Naive thymus-derived CD8-positive, alpha-beta T cell (primary cell): ENCODE measurements at places on chromosomes 1 and 21.

- no peak for DNase-seq
Measured at GRCh38 chr1:20031161-20031560, 38.8 kb upstream of the PLA2G5 start.

GRCh38 chr1:32783851-32784250, 33.3 kb downstream of the YARS1 start:
- DNase-seq: no peak

DNA sequence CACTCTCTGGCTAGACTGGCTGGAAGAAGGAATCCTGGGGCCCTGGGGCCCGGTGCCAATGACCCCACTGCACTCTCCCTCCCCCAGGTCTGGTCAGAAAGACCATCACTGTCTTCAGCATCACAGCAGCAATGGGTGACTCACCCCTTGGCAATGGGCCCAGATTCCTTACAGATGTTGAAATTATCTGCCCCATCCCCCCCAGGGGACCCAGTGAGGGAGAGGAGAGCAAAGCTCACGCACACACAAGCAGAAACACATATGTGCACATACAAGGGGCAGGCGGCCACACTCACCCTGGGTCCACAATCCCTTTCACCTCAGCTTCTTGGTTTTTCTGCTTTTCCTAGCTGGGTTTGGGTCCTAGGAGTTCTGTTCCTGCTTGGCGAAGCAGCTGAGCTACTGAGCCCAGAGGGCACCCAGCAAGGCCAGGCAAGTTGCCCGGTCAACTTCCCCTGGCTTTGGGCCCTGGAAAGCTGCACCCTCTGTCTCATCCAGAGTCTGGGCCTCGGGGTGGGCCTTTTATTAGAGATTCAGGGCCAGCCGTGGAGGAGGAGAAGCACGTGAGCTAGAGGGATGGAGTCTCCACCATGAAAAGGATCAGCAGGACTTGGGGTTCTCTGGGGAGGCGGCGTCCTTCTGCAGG, 2.6 kb downstream of the COL16A1 start:
- no peak for DNase-seq

DNA sequence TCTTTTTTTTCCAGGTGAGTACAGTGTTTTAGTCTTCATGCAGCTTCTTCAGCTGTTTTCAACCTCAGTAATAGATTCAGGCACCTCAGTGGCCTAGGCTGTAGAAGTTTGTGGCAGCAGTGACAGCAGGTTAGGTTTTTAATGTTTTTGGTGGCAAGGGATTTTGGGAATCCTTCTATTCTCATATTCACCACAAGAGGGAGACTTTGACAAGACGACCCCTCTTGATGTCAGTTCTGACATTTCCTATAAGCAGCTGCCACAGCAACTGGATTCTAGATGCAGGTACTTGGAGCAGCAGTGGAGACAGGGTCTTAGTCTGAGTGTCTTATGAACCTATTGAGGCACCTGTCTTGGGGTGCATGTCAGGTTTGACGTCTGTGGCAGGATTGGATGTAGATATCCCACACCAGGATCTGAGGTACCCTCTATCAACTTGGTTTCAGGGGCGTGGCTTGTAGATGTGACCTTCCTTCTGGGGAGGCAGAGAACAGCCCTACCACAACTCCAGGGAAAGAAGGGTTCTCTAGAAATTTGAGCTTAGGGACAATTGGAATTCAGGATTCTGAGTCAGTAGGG, 1104.2 kb upstream of the TMPRSS15 start:
- no peak for DNase-seq

GRCh38 chr1:167711797-167712196, 10.0 kb upstream of the MPZL1 start:
- no peak for DNase-seq

DNA sequence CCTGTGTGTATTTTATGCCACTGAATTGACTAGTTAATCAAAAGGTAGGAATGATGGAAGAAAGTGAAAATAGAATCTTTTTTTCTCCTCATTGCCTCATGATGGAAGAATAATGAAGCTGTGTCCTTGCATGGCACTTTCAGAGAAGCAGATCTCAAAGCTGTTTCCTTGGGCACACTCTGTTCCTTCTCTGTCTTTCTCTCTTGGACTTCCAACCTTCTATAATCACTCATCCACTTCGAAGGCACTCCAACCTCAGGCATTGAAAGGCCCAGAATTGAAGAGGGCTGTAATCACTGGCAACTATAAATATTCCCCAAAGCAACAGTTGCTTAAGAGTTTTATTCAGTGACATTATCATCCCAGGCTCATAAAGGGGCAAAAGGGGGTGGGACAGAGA, 31.1 kb upstream of the DNASE2B start:
- no peak for DNase-seq

- DNase-seq: no peak
Measured at GRCh38 chr1:107362468-107363140, 221.8 kb downstream of the NTNG1 start.

- peak; percentile 59 for DNase-seq
Measured at GRCh38 chr1:19240673-19241538, 10.4 kb downstream of the EMC1 start.

- no peak for DNase-seq
Measured at GRCh38 chr1:219160967-219161366, 12.7 kb upstream of the LYPLAL1 start.

GRCh38 chr1:6399294-6399693, 5.7 kb upstream of the ACOT7 start:
- no peak for DNase-seq

GRCh38 chr1:207333009-207333600, 11.6 kb downstream of the CD55 start:
- no peak for DNase-seq

DNA sequence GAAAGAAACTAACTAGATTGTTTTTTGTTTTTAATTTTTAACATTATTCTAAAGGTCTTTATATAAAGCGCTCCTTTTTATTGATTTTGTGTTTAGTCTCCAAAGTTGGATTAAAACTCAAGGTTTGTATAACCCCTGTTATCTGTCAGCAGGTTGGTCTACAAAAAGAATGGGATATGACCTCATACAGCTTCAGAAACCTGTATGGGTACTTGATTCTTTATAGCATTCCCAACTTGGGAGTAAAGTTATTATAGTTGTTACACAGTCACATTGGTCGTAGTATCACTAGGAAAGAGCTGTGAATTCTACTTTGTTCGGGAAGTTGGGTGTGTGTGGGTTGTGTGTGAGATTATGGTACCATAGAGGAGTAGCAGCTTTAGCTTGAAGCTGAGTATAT, 52.4 kb downstream of the ZMYM4 start:
- DNase-seq: no peak

- no peak for DNase-seq
Measured at GRCh38 chr1:147338571-147338970, 96.1 kb downstream of the CHD1L start.

- peak; percentile 59 for DNase-seq
Measured at GRCh38 chr1:228341814-228342626, 64.6 kb downstream of the TRIM11 start.

GRCh38 chr1:211577819-211578639, 932 bp downstream of the SLC30A1 start:
- peak; percentile 64 for DNase-seq

DNA sequence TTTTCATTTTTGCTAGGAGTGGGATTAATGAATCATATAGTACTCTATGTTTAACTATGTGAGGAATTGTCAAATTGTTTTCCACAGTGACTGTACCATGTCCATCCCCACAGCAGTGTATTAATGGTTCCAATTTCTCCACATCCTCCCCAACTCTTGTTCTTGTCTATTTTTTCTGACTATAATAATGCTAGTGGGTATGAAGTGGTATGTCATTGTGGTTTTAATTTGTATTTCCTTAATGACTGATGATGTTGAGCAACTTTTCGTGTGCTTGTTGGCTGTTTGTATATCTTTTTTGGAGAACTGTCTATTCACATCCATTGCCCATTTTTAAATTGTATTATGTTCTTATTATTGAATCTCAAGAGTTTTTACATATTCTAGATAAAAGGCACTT, 10.0 kb upstream of the KPRP start:
- no peak for DNase-seq

DNA sequence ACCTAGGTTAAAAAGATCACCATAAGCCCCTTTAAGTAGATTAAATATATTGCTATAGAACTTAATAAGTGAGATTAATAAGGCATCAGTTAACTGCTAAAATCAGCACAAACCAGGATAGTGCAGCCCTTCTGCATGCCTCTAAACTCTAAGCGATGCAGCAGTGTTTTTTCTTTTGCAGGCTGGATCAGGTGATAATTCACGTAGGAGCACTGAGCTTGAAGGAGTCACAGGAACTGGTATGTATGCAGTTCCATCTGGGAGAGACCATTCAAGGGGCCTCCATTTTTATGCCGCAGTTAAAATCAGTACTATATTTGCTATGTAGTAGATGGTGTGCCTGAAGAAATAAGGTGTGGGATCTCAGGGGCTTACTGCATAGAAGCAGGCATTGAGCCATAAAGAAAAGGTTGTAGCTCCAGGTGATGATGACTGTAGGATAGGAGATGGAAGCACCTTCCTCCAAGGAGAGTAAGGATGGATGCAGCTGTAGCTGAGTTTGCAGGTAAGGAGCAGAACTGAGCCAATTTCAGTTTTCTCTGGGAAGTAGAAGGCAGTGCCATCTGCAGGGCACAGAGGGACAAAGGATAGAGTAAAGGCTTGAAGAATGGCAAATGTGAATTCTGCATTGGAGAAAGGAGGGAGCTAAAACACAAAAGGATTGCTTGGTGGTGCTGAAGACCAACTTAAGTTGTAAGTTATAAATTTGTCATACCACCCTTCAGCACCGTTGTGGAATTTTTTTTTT, 22.6 kb downstream of the NPL start:
- no peak for DNase-seq

GRCh38 chr1:11488966-11489625, 10.1 kb downstream of the DISP3 start:
- DNase-seq: no peak

- DNase-seq: no peak
Measured at GRCh38 chr1:206690516-206690915, 5.8 kb downstream of the MAPKAPK2 start.

- DNase-seq: no peak
Measured at GRCh38 chr1:169586067-169586394, 250 bp downstream of the F5 start.

DNA sequence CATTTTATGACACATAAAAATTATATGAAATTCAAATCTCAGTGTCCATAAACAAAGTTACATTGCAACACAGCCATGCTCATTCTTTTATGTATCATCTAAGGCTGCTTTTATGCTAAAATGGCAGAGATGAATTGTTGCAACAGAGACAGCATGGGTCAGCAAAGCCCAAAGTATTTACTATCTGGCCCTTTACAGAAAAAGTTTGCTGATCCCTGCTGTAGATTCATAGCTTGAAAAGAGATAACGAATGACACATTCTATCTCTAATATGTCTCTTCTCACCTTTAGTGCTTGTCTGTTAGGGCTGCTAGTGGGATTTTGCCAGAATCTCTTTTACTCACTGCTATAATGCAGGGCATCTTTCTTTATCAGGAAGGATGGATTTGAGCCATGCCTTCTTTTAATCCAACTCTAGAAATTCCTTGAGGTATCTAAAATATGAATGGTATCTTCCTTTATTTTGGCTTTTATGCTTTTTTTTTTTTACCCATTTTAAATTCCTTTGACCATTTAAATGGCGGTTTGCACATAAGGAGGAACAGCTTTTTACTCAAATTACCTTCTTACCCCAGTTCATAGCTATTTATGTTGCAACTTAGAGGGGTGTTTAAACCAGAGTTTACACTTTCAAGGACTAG, 598.2 kb downstream of the PLPP3 start:
- DNase-seq: no peak

- no peak for DNase-seq
Measured at GRCh38 chr1:78006521-78006920, 1.8 kb downstream of the DNAJB4 start.

DNA sequence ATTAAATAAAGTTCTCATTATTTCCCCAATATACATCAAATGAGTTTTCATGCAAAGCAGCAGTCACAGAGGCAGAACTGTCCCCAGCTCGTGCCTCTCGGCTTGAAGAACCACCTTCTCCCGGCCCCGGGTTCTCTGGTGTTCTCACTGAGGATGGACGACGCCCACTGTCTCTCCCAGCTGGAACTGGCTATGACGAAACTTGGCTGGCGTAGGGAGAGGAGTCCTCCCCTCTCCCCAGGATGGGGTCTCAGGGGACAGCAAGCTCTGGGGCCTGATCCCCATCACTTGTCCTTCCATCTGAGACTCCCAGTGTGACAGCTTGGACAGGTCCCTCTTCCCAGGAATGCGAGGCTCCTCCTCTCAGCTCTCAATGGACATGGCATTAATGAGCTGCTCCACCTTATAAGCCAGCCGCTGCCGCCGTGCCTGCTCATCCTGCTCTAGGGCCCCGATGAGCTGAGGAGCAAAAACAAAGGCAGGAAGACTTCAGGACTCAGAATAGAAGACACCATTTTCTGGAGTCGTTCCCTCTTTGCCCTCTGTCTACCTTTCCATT, 116.0 kb upstream of the CD34 start:
- DNase-seq: no peak

DNA sequence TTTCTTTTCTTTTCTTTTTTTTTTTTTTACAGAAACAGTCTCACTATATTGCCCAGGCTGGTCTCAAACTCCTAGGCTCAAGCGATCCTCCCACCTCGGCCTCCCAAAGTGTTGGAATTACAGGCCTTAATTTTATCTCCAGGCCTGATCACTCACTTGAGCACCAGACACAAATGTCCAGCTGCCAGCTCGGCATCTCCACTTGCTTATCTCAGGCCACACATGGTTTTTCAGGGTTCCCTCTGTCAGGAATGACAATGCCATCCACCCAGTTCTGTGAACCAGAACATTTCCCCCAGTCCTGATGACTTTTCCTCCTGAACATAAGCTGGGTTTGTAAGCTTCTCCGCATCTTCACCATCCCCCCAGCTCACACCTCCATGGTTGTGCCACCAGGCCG, 44.6 kb upstream of the ZNF281 start:
- no peak for DNase-seq

DNA sequence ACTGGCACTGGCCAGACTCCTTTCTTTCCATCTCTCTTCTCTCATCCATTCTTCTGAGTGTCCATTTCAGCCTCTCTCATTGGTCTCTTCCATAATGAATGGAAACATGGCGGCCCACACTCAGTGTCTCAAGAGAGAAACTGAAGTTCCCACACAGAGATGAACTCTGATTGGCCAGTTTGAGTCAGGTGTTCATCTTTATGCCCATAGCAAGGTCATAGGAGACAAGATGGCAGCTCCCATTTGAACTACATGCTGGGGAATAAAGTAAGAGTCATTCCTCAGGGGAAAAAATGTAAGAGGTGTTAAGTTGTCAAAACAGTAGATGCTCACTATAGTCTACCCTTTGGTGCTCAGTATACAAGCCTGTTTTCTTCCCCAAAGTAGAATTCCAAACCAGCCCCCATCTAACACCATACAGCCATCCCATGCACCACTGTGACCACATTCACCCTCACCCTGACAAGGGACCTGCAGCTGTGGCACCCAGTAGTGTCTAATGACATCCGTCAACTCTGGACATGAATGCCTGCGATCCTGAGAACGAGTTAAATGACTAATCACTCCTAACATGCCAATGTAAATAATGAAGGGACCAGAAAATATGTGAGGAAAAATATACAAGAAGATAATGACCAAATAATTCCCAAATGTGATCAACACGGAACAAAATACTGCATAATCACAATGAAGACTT, 12.4 kb downstream of the CDA start:
- DNase-seq: no peak

- DNase-seq: no peak
Measured at GRCh38 chr1:212620293-212620692, 11.7 kb downstream of the ATF3 start.
